ENCODE measurements at places on chromosomes 12 and 14.

- DNase-seq, result no peak
Observed at GRCh38 chr12:19937161-19937560, 431.2 kb upstream of the PDE3A start.

GRCh38 chr12:104454997-104455396 is 1.8 kb upstream of the CHST11 start:
- DNase-seq, result no peak

- no peak for DNase-seq
Observed at GRCh38 chr12:104730763-104731162, 227.3 kb downstream of the SLC41A2 start.

DNA sequence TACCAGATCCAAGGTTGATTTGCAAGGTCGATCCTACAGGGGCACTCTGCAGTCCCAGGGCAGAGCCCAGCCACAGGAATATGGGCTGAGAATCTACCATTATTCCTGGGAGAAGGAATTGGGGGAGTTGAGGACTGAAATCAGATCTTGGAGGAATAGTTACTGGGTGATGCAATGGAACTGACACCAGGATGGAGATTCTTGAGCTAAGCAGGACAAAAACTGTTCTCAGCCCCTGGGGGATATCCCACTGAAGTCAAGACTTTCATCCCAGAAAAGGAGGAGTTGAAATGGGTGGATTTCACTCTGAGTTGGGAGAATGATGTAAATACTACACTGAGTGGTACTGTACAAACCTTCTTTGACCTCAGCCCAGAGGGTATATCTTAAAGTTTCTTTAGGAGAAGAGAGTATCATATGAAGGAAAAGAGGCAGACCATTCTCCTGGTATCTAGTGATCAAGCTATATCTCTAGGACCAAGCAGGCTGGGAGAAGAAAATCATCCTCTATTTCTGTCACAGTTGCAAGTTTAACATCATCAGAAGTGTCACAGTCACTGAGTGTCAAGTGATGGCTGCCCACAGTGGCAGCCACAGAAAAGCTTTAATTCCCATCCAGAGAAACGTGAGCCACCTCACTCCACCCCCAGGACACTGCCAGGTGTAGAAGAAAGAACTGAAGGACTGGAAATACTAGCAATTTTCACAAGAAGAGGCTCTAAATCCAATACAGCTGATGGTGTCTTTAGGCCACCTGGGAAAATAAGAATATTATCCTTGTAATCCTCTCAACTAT is 181.9 kb downstream of the NUAK1 start:
- DNase-seq, result no peak

DNA sequence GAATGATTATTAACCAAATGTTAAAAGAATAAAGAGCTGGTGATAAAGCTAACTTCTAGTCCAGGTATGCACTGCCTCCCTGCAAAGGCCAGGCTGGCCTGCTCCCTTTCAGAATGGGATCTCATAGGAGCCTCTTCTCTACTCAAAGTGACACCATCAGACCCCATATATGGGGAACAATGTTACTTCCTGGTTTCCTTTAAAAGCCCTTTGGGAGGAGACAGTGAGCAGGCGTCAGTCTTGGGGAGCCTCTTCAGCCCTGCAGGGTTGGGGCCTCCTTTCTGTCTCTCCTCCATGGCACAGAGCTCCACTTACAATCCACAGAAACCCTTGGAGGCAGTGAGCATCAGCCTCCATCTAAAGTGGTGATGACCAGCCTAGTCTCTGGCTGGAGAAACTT is 17.3 kb upstream of the GPRC5A start:
- no peak for DNase-seq

DNA sequence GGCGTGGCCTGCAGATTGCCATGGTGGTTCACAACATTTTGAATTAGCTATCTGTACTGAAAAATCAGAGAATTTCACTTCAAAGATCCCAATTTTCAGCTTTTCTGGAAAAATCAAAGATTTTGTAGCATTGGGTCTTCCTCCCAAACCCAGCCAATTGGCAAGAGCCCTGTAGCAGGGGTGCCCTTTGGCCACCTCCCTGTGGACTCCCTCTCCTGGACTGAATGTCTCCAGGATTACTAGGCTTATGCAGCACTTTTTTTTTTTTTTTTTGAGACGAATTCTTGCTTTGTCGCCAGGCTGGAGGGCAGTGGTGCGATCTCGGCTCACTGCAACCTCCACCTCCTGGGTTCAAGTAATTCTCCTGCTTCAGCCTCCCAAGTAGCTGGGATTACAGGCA is 9.7 kb downstream of the PSMD9 start:
- DNase-seq, result no peak

DNA sequence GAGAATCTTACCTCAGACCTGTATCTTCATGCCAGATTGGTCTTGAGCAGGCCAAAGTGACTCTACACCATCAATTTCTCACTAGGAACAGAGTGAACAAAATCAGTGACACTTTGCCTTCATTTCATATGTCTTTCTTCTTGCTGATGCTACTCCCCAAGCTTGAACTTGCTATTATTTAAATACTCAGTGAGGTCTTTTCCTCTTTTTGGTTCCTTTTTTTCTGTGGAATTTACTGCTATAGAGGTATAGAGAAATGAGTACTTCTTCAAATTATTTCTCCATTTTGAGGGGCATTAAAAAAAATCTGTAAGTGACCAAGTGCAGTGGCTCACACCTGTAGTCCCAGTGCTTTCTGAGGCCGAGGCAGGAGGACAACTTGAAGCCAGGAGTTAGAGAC is at the start of gene GPR33:
GPR33 (minus strand) TSS at position 154 of the 400 bp plus-strand sequence. CDS start 4,074 bp downstream, outside the sequence.
- DNase-seq, result no peak

DNA sequence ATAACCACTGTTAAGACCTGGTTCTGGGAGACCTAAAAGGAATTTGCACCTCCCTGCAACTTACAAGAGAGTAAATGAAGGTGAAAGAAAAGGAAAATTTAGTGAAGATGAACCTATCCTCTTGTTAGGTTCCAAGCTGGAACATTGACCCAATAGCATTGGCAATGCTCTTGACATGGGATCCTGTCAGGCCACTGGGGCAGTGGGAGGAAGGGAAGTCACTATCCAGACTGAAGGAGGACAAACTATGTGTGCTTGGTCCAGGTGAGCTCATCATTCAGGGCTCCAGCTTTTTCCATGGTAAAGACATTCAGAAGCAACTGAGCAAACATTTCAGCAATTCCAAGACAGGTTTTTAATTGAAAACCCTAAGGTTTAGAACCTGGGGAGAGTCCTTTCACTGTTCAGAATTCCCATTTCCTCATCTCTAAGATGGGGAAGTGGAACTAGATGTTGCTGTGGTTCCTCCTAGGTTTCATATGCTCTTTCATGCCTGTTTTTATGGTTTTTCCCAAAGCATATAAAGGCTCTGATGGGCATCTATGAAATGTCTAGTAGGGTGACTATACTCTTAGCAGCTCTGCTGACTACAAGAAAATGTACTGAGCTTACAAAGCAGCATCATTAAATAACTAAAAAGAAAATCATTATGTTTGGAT is 33.1 kb downstream of the MAPK1IP1L start:
- DNase-seq, result no peak

- no peak for DNase-seq
Observed at GRCh38 chr12:52396656-52397055, 9.5 kb downstream of the KRT82 start.

DNA sequence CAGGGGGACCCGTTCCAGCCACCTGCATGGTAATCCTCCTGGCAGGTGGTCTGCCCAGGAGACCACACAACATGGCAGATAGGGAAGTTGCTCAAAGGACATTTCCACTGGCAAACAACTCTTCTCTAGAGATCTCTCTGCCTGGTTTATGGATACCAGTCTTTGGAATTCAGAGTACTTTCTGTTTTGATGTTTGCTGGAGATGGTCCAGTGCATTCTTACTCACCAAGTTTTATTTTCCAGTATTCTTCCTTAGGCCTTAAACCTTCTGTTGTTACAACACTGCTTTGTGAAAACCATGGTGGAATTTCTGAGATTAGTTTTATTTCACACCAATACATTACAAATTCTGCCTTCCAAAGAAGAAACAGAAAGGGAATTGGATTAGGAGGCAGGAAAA is 428.3 kb downstream of the FUT8 start:
- DNase-seq, result no peak

- DNase-seq, result no peak
Observed at GRCh38 chr12:125276567-125276966, 211.3 kb downstream of the AACS start.

DNA sequence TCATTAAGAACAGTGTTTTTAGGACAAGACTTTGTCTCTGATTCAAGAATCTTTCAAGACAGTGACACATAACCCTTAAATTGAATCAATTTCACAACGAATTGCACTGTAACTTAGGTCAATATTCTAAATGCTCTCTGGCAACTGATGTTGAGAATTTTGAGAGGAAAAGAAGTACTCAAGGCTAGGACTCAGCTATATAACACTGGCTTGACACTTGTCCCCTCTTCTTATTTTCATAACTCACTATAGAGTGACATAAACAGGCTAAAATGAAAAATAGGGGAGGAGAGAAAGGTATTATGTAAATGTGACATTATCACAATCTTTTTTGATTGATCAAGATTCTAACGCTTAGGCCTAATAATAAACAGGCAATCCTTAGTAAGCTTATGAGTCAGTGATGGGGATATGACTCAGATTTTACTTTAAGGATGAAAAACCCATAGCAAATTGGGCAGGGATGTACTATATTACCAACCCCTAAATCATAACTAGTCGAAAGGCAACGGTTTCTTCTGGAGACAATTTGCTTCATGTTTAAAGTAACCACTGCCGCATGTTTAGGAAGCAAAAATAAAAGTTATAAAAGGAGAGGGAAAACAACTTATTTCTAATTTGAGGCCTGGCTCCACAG is 10.9 kb downstream of the BTG1 start:
- no peak for DNase-seq

DNA sequence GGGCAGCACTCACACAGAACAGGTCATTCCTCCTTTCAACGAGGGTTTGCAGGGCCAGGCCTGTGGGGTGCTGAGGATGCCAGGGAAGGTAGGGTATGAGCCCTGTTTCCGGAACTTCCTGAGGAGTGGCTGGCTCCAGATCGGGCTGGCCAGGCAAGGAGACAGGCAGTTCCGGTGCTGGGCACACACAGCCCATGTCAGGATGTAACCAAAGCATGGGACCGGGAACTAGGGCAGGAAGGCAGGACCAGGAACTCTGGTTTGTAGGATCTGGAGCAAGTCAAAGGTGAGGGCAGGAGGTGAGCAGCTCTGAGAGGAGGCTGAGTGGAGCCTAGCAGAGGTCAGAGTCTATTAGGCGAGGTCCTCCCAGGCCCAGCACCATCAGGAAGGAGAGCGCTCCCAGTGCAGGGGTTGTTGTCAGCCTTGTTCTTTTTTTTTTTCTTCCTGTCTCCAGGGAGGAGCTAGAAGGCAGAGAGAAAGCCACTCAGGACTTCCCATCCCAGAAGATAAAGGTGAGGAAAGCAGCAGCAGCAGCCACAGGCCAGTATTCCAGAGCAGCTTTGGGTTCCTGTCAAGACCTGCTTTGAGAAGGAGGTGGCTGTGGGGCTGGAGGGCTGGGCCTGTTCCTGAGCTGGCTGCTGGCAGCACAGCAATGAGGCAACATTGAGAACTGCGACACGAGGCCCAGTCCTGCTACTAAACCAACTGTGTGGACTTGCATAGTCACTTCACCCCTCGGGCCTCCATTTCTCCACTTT is 49.0 kb upstream of the PTGR2 start:
- no peak for DNase-seq

DNA sequence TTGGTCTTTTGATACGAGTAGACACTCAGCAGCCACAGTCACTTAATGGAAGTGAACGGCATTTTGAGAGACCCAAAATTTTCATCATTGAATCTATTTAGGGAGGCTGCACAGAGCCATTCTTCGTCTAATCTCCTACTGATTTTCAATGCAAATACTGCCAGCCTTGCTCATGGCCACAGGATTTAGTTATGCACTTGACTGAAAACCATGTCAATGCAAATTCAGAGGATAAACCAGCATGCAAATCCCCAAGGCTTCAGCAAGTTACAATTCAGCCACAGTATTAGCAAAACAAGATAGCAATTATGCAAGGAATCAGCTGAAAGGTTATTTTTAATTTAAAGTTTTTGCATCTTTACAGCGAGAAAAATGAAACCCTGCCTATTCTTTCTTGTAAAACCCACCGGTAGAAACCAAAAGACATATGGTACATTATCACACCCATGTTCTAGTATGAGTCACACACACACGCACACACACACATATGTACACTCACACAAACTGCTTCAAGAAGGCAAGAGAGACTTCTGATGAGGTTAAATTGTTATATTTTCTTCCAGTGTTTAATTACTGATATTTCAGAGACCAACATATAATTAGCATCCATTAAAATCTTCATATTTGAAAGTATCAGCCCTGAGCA is 985.3 kb upstream of the FLRT2 start:
- DNase-seq, result no peak

DNA sequence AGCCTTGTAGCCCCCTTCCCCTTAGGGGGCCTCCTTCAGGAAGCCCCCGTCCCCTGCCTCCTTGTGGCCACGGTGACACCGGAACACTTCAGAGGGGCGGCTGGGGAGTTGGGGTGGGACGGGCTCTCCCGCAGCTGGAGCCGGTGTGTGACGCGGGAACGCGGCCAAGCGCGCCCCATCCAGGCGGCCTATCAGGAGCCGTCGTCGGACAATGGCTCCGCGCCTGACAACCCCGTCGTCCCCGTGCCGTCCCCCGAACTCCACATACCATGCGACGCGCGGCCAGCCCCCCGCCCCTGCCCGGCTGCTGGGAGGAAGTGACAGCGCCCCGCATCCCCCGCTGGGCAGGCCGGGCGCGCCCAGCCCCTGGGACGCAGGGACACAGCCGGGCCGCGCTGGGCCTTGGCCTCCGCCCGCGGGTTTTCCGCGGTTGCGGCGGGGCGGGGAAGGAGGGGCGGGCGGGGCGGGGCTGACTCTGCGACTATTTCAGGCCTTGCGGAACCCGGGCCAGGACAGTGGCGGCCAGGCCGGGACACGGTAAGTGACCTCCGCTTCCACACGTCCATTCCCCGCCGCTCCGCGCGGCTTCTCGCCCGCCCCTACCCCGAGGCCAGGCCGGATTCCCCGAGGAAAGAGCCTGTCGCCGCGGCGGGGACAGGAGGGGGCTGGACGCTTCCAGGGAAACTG is at the start of gene TNFAIP2:
TNFAIP2 (plus strand) TSS at position 515 of the 687 bp plus-strand sequence. CDS start 2,997 bp downstream, outside the sequence.
- DNase-seq, result peak; percentile 60

GRCh38 chr14:77212097-77212870 is 30.7 kb downstream of the TMEM63C start:
- DNase-seq, result no peak
